ENCODE measurements at places on chromosomes 12 and 14.
A peak's percentile ranks its signal among the peaks of the same experiment; 100 is the strongest.

- DNase-seq = no peak
These were observed 620.1 kb downstream of the NRXN3 start for GRCh38 chr14:78790271-78790670.

- no peak for DNase-seq
These were observed 285.8 kb upstream of the GRIP1 start for GRCh38 chr12:66964629-66965028.

DNA sequence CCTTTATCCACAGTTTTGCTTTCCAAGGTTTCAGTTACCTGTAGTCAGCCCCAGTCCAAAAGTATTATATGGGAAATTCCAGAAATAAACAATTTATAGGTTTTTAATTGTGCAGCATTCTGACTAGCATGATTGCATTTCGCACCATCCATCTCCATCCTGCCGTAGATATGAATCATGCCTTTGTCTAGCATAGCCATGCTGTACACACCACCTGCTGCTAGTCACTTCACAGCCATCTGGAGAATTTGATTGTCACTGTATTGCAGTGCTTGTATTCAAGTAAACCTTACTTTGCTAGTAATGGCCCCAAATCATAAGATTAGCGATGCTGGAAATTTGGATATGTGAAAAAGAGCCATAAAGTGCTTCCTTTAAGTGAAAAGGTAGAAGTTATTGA lies 36.0 kb downstream of the MUCL1 start:
- no peak for DNase-seq

GRCh38 chr12:52195065-52195730 lies 3.4 kb upstream of the KRT80 start:
- no peak for DNase-seq

GRCh38 chr12:123050331-123050831 lies 69.9 kb downstream of the ARL6IP4 start:
- no peak for DNase-seq

- DNase-seq = no peak
These were observed 24.9 kb upstream of the CHGA start for GRCh38 chr14:92897922-92898565.

DNA sequence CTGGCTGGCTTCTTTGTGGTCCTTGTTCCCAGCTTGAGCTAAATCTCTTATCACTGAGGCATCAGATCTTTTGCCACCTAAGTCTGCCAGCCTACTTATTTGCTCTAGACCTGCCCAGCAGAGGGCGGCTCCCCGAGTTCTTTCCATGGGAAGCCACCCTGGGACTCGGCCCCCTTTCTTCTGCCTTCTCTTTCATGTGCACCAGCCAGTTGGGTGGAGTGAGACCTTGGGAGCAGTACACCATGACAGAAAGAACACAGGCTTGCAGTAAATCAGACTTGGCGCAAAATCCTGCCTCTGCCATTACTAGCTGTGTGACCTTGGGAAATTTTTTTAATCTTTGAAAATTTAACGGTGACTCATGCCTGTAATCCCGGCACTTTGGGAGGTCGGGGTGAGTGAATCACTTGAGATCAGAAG lies 7.4 kb downstream of the SMAGP start:
- no peak for DNase-seq

- DNase-seq = no peak
These were observed 15.5 kb upstream of the PRPF39 start for GRCh38 chr14:45068396-45068795.

- no peak for DNase-seq
These were observed 7.3 kb upstream of the RCOR1 start for GRCh38 chr14:102584871-102585869.

GRCh38 chr12:32069071-32069470 lies 37.6 kb upstream of the BICD1 start:
- DNase-seq = no peak

DNA sequence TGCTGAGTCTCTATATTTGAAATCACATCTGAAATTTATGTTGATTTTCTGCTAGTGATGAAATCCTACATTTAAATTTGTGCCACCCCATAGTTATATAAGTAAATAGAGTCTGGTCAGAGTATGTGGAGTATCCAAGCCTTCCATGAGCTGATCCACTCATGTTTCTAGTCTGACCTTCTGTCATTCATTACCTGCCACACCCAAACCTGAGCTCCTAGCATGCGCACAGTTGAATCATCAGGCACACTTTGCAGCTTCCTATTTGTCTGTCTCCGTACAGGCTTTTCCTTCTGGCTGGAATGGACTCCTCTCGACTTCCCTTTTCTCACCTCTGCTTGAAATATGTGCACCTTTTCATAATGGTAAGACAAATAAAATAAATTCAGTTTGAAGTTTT lies 45.3 kb upstream of the LRIG3 start:
- DNase-seq = no peak

DNA sequence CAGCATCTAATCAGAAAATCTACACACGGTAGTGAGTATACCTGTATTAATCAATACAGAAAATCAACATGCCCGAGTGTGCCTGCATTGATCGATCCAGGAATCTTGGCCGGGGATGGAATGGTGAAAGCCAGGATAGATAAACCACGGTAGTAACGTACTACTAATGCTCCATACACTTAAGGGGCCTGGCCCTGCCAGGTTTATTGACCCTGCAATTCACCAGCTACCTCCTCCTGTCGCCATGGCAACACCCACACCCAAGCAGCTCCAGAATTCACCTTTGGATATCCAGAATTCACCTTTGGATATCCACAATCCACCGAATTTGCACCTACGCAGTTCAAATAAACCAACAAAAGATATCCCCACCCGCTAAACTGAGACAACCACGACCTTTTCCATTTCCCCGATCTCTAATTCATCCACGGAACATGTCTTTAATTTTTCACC lies 14.8 kb upstream of the CALM1 start:
- DNase-seq = peak; percentile 49

DNA sequence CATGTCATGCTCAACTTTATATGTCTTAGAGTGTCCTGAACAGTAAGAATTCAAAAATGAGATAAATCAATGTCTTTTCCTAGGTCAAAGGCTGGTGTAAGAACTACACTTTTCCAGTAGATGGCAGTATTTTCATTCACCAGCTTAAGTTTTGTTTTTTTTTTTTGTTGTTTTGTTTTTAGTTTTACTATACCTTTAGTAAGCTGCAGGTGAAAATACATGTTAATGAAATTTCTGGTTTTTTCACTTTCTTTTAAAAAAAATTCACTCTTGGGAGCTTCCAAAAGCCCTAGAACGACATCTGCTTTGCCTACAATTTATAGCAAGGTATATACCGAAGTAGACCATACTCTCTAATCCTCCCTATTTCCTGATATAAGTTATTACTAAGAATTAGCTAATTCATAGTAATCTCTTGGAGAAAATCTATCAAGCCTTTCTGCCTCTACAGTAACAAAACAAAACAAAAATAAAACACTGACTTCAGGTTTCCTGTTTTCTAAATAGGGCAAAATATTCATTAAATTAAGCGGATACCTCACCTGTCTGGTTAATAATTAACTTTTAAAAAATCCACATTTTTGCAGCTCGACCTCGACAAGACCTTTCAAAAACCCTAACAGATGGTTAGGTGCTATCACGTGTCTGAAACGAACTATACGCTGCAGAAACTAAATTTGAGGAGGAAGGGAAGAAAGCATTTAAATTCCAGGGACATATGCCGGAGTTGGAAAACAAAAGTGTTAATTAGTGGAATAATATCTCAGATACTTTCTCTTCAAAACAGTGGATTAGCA lies 2.7 kb upstream of the SAMD4A start:
- DNase-seq = peak; percentile 49

GRCh38 chr12:21800011-21800410 lies 25.5 kb upstream of the KCNJ8 start:
- no peak for DNase-seq

- DNase-seq = no peak
These were observed 1.9 kb downstream of the MYL6B start for GRCh38 chr12:56154246-56154771.

DNA sequence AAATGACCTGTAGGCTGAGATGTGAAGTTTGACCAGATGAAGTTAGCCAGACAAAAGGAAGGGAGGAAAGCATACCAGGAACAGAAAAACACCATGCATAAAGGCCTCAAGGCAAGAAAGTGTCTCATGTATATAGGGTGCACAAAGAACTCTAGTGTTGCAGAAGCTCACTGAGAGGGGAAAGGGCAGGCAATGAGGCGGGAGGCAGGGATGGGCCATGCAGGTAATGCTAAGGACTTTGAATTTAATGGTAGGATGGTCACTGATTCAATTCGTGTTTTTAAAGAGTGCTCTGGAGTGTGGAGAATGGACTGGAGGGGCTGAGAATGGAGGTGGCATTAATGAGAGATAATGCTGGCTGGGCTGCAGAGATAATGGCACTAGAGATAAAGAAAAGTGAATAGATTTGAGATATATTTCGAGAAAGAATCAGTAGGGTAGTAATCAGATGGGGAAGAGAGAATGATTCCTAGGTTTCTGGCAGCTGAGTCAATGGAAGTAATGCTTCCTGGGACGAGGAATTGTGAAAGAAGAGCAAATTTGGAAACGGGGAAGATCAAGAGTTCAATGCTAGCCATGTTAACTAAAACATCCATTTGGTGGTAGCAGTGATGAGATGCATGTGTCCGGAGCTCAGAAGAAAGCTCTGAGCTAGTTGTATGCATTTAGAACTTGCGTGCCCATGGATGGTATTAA lies 43.1 kb downstream of the LIMA1 start:
- DNase-seq = no peak

- no peak for DNase-seq
These were observed 12.8 kb downstream of the ABHD4 start for GRCh38 chr14:22610931-22611330.

- DNase-seq = no peak
These were observed 108.0 kb upstream of the TMEM132D start for GRCh38 chr12:130011611-130012385.

DNA sequence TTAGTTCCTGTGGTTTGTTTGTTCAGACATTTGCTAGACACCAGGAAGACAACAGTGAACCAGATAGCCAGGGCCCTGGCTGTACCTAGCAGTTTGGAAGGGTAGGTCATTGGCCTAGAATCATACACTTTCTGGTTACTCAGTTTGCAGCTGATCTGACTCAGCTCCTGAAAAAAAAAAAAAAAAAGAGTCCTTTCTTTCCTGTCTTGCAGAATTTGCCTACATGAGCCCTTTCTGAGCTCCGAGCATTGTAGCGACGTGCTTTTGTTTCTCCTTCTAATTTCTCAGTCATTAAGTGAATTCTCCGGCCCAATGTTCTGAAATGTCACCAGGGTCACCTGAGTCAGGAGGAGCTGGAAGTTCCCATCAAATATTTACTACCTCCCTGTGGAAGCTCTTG lies 2.4 kb downstream of the CABP1 start:
- DNase-seq = no peak

GRCh38 chr12:40331886-40332285 lies 107.1 kb downstream of the LRRK2 start:
- DNase-seq = no peak

- no peak for DNase-seq
These were observed 5.6 kb downstream of the RDH11 start for GRCh38 chr14:67690011-67690410.

DNA sequence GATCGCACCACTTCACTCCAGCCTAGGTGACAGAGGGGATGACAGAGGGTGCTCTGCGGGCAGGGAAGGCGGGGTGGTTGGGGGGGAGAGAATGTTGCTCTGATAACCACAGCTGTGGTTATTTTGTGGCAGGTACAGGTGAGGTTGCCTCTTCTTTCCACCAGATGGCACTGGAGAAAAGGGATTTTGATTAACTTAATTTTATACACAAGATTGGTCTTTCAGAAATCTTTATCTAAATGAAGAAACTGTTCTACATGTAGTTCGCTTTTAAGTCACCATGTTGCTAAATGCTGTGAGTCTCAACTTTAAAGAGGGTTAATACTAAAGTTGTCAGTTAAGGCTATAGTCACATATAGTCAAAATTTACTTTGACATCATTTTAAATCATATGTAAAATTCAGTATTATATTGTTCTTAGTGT lies 25.7 kb downstream of the FGF23 start:
- peak; percentile 4 for DNase-seq

DNA sequence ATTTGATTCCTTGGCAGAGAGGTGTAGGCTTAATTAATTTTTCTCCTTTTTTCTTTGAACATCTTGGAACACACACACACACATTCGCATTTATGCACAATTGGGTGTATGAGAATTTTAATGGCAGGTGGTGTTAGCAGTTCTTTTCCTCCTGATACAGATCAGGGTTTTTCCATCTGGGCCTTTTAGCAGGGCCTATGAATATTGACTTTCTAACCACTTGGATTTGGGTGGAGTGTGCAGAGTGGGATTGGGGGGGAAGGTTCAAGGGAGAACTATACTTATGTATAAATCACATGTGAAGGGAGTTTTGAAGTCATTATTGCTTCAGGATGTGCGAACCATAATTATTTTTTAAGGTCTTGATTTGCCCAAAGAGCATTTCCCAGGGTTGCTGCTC lies 28.9 kb downstream of the NTF3 start:
- DNase-seq = no peak

DNA sequence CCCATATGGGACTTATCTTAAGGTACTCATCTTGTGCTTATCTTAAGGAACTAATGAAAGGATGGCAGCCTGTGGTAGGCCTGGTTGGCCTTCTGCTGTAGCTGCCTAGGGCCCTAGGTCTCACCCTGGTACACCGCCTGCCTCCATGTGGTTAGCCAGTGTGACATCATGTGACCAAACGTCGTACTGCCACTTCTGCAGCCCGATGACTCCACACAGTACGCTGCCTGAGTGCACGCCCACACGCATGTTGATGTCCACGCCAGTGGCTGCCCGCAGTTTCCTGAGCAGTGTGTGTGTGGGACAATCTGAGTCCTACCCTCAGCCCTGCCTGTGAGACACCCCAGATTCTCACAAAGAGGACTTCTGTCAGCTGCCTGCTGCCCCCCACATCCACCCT lies 5.1 kb downstream of the ADCY4 start:
- peak; percentile 34 for DNase-seq

GRCh38 chr14:102063808-102064429 lies 22.9 kb downstream of the HSP90AA1 start:
- no peak for DNase-seq

- DNase-seq = no peak
These were observed 275.1 kb downstream of the IPO8 start for GRCh38 chr12:30420561-30420960.

DNA sequence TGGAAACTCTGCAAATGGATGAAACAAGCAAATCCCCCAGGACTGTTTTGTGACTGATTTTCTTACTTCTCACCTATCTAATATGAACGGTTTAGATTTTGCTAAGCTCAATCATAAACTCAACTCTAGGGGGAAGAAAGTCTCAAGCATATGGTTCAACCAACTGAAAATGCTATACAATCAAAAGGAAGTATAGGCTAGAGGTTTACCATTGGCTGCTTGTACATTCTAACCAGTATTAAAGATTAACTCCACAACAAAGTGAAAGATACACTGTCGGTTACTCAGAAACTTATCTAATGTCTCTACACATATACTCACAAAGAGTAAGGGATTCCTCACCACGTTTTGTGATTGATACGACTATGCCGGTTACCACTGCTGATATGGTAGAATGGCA lies 281.8 kb upstream of the SOX5 start:
- no peak for DNase-seq

GRCh38 chr14:25009891-25010290 lies 40.1 kb downstream of the STXBP6 start:
- no peak for DNase-seq

All from erythroblast (primary cell).